ENCODE measurements at places on chromosomes 3 and 15. TPM values are rescaled to one million over a fixed set of nuclear protein-coding genes. Genes with fewer than 3 reads are reported as not detected.
A peak's percentile ranks its signal among the peaks of the same experiment; 100 is the strongest.

- DNase-seq, result no peak
Measured at GRCh38 chr3:125608419-125608818, 13.1 kb upstream of the OSBPL11 start.

GRCh38 chr3:51340013-51340829 is 44.9 kb upstream of the MANF start:
- peak; percentile 93 for DNase-seq

PSTPIP1 gene
- not detected for total RNA-seq

DNA sequence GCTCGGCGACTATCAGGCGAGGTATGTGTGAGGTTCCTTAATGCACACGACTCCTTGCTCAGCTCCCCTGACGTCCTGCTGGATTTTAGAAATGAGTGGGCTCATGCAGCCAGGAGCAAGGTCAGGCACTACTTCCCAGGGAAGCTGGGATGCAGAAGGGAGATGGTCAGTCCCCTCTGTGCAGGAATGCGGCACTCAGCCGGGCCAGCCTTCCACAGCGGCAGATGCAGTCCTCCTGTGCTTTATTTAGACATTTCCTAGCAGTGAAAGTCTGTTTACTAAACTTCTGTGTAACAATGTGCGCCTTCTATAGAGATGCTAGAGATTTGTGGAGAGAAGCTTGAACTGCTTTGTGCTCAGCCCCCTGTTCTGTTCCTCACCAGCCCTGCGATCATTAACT is 252.1 kb downstream of the SLCO3A1 start:
- no peak for DNase-seq

DNA sequence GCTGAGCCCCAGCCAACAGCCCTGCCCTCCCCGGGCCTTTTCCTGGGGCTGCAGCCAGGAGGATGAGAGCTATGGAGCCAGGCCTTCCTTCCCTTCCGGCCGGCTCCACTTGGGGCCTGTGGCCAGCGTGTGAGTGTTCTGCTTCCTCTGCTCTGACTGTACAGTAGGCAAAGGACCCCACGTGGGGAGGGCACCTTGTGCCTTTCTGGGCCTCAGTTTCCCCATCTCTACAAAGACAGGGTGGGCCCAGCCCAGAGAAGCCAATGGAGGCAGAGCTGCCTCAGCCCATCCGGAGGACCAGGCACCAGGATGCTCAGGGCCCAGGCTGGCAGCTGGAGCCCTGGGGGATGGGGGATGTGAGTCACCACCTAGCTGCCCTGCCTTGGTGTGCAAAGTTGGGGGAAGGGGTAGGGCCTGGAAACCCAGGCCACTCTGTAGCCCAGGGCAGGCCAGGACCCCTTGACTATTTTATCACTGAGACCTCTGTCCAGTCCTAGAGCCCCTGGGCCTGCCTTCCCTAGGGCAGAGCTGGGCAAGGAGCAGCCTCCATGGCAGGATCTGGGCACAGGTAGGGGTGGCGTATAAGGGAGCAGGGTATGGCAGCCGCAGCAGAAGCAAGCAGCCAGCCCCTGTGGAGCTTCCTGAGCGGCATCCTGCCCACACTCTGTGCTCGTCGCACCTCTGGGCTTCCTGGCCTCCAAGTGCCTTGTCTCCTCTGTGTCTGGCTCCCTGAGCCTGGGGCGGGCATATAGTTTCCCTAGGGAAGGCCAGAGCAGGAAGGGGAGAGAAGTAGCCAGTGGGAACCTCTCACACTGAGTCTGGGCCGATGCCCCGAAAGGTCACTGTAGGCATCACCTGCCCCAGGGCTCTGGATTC is 1.8 kb downstream of the PSTPIP1 start:
- DNase-seq, result peak; percentile 41

GRCh38 chr15:56243163-56244037 is at the start of gene RFX7:
TSS of gene RFX7 (minus strand) at chr15:56243879. CDS start at chr15:56243285, 594 bp downstream.
- DNase-seq, result peak; percentile 67

DNA sequence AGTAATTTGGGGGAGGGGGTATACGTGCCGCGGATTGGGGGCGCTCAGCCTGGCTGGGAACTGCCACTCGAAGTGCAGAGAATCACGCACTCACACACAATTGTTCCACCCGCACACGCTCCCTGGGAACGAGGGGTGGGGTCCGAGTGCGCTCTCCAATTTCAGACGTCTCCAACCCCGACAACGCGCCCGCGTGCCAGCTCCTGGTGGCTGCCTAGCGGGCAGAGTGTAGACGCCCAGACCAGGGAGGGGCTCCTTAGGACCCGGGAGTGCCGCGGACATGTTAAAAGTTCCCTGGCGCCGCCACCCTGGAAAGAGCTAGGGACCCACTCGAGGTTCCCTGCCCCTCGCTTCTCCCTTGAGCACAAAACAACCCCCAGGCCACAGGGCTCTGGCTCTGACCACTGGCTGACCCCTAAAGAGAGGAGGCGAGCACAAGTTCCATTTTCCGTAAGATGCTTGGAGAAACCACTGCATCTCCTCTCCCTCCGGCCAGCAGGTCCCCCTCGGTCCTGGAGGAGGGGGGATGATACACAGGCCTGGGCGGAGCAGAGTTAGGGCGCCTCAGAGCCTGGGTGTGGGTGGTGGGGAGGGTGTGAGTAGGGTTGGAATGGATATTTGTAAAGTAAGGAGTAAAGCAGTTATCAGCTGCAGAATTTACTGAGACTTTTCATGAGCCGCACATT is 894 bp upstream of the ANKRD63 start:
- DNase-seq, result no peak

FANCD2OS gene
- total RNA-seq, result not detected

DNA sequence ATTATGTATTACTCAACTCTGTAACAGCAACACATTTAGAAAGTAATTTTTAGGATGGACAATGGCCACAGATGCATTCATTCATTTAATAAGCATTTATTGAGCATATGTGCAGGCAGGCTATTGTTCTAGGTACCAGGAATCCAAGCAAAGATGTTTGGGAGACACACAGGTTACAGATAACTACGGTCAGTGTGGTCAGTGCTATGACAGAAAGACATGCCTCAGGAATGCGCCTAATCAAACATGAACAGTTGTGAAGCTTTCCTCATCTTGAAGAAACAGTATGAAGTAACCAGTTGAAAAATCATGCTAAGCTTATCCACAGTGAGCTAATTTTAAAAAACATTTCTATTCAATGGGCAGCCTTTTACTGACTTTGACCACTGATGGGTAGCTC is 155.4 kb upstream of the CCDC54 start:
- DNase-seq, result peak; percentile 57

DNA sequence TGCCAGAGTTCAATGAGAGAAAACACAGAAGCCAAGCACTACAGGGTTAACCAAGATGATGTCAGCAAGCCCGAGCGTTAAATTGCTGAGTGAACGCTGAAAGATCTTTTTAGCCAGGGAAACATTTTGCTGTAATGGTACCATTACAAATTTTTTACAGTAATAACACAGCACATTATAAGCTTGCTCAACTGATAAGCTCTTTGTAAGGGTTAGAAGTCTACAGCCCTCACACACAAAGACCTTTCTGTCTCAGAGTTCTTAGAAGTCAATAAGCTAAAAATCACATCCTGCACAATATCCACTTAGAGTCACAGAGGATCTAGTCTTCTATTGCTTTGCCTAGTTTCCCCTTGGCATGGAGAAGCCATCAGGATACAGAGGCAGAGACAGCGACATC is 29.9 kb downstream of the CHSY1 start:
- no peak for DNase-seq

DNASE1L3 gene
- 0.63 TPM for total RNA-seq

- DNase-seq, result no peak
Measured at GRCh38 chr15:34793901-34794300, 1.4 kb downstream of the ACTC1 start.

LARP6 gene
- total RNA-seq, result 166 TPM

DNA sequence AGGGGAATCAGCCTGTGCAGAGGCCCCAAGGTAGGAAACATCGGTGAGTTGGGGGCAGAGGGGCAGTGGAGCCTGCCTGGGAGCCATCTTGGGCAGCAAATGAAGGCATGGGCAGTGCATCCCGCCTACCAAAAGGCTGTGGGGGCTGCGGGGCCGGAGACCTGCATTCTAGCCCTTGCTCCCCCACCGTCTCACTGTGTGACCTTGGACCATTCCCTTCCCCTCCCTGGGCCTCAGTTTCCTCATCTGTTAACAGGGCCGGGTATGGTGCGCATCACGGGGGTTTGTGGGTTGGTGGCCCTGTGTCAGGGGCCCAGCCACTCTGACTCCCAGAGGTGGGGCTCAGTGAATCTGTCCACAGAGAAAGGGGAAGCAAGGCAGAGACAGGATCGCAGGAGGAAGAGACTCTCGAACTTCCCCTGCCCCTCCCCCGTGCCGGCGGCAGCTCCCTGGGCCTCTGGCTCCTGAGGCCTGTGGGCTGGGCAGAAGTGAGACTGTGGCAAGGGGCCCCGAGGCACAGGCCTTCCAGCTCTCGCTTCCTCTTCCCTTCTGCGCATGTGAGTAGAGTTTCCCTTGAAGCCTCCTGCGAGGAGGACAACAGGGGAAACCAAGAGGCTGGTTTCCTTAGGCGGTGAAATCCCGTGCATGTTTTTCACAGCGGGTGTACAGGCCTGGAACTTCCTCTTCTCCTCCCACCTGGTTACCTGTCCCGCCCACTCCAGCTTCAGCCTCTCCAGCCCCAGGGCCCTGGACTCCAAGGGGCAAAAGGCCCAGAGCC is 42.9 kb downstream of the IDH2 start:
- no peak for DNase-seq

ATP6V1A gene
- total RNA-seq, result 40.3 TPM

CSTA gene
- total RNA-seq, result not detected

DNA sequence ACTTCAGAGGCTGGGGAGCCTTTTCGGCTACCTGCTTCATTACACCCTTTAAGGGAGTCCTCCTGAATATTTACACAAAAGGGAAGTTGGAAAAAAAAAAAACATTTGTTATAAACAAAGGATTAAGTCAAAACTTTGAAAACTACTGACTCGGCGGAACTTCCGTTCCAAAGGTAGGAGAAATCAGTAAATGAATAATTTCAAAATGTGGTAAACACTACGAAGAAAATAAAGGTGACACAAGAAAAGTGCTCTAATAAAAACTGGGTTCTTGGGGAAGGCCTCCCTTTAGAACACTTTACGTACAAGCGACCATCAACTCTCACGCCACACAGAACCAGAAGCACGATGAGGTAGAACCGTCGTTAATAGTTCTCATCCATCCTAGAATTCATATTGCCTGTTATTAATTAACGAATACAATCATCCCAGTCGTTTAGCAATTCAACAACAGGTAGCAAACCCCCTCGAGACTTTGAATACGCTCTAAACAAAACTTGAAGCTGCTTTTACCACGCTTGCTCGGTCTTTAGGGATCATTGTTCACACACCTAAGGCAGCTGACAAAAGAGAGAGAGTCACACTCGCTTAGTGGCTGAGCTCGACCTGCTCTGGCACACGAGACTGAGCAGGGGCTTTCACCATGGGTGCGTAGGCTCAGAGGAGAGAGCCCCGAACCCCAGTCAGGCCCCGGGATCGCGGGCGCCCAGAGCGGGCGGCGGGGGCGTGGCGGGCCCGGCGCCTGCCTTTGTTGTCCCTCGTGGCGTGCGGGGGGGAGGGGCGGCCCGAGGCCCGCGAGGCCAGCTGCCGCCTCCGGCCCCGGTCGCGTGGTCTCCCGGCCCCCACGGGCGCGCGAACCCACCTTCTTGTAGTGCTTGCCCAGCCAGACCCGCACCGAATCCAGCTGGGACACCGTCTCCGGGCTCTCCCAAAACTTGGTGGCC is 680 bp downstream of the SMARCC1 start:
- peak; percentile 39 for DNase-seq

DNA sequence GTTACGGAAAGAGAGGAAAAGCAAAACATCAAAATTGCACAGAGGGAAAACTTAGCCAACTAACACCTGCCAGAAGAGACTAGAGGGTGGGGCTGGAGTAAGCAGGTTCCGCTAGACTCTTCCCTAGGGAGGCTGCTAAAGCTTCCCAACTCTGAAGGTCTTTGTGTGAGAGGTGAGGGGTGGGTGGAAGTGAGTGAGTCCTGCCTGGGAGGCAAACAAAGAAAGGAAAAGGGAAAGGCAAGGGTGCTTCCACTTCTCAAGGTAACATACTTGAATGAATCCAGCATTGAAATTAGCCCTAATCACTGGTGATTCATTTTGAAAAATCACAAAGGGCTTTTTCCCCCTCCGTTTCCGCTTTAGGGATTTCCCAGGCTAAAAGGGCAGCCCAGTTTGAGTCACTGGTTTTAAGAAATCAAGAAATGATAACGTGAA is 220.5 kb upstream of the ADAMTS9 start:
- DNase-seq, result no peak

MEIS2 gene
- 10.0 TPM for total RNA-seq

CHRM5 gene
- total RNA-seq, result 0.04 TPM

UTS2B gene
- not detected for total RNA-seq

DNA sequence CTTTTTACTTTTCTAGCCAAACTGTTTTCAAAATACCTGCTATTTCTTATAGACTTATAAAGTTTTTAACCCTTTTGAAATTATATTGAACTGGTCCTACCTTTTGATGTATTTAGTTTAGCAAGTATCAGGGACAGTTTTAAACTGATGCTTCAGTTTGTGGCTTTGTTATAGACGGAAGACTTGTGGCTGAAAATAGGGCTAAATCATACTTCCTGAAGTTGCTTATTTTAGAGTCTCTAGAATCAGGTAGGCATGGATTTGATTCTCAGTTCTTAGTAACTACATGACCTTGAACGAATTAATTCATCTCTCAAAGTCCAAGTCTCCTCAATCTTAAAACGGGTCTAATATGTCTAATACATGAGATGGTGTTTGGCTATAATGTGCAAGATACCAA is 322.8 kb downstream of the RAP2B start:
- no peak for DNase-seq

TGM4 gene
- total RNA-seq, result 1.2 TPM

- no peak for DNase-seq
Measured at GRCh38 chr3:54634122-54634469, 293.8 kb downstream of the LRTM1 start.

DNA sequence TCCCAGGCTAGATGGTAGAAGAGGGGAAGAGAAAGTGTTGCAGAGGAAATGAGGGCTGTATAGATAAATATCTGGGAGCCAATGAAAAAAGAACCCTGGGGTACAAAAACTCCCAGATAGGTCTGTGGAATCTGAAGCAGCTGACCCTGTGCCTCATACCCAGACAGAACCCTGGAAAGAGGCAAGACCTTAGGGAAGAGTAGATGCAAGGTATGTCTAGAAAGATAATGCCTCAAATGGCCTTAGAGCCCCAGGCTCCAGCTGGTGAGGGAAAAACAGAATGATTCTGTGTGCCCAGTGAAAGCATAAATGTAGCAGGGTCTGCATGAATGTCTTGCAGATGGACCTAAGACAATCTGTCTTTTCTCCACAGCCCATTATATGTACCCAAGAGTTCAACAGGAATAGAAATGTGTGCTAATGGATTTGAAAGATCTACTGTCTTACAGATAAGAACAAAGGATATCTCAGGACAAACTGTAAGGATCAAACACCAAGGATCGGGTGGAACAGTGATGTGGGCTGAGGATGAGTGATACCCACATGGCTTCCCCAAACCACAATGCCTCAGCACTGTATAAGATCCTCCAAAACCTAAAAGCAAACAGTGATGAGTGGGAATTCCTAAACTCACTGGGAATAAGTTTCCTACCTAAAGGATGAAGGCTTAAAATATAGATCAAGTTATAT is 58.8 kb downstream of the NCEH1 start:
- no peak for DNase-seq

MB21D2 gene
- total RNA-seq, result 26.0 TPM
